Activated T-helper 1 cell treated with anti-CD3 and anti-CD28 coated beads, Interleukin-2, amount 50 U/mL, for 16 hours (primary cell): ENCODE measurements at places on chromosomes 5 and 9.

GRCh38 chr5:12277504-12278192 is 373.4 kb upstream of the CTNND2 start:
- no peak for DNase-seq

DNA sequence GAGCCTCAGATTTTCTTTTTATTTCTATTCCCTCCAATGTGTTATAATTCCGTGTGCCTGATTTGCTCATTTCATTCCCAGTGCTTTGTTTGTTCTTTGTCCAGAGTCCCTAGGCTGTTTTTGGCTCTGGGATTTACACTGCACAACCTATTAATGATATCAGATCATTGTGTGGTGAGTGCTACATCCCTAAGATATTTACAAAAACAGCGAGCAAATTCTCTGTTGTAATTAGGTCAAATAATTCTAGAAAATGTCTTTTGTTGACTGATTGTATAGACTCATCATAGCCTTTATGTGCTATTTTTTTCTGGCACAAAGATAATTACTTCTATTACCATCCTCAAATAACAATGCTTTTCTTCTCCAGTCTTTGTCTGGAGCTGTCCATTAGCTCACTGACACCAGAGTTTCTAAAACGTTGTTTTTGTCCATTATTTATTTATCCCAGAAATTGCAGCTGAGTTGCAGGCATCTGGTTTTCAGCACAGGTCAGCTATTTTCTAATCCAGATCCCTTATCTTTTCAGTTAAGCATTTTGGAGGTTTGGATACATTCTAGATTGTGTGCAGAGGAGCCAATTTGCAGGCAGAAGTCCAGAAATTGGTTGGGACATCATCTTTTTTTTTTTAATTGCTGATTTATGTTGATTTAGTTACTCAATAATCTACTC is 379.9 kb upstream of the DMAC1 start:
- no peak for DNase-seq

DNA sequence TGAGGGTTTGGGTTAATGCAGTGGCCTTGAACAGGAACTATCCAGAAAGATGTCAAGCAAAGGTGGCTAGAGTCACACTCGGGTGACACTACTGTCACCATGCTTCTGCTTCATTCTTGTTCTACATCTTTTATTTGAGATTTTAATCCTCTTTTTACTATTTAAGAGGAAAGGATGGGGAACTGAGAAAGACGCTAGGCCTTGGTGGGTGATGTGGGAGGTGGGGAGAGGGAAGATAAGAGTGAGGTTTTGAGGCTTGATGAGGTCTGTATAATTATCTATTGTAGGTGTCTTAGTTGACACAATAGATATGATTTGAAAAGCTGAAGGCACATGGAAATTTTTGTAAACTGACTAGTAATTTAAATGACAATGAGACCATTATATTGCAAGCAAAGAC is 3.5 kb upstream of the BASP1 start:
- no peak for DNase-seq

DNA sequence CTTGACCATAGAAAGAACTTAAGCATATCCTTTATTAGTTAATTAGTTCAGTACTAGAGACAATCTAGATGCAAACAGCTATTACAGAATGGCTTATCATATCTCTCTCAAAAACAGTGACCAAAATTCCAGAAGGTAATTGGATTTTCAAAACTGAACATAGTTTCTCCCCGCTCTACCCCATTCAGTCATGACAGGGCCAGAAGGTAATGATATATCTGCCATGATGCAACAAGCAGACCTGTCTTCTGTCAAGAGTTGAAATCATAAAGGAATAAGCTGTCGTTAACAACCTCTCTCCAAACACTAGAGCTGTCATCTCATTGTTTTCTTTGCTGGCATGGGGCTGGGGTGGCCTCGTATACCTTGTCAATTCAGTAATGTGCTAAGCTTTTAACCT is 200.5 kb upstream of the POU5F2 start:
- no peak for DNase-seq

- no peak for DNase-seq
Measured at GRCh38 chr9:94826644-94827410, 100.3 kb downstream of the AOPEP start.

GRCh38 chr5:168291964-168292785 is 730 bp downstream of the WWC1 start:
- DNase-seq, result peak; percentile 5

- DNase-seq, result no peak
Measured at GRCh38 chr5:161498531-161498930, 48.0 kb downstream of the GABRB2 start.

GRCh38 chr5:24804221-24804681 is 159.5 kb upstream of the CDH10 start:
- no peak for DNase-seq

DNA sequence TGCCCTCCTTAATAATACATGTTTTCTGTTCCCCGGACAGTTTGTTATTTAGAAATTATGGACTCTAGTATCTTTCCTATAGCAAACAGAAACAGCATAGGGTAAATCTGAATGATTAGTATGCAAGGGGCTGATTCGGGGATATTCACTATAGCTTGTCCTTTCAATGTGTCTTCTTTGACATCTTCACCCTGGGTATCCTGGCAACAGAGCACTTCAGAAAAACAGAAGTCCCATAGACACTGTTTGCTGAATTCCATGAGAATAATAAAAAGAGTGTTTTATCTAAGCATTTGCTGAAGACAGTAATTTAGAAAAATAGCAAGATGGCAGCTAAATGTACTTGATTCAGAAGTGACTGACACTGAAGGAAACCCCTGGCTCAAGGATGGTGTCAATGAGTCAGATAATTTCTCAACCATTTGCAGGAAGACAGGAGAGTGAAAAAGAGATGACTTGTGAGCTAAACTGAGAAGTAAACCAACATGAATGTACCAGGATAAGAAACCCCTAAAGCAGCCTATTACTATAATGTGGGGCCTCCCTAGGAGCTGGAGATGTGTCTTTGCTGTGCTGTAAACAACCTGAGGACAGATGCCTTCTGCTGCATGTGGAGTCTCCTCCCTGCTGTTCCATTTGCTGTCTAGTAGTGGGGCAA is 246.2 kb downstream of the MAN2A1 start:
- DNase-seq, result no peak

DNA sequence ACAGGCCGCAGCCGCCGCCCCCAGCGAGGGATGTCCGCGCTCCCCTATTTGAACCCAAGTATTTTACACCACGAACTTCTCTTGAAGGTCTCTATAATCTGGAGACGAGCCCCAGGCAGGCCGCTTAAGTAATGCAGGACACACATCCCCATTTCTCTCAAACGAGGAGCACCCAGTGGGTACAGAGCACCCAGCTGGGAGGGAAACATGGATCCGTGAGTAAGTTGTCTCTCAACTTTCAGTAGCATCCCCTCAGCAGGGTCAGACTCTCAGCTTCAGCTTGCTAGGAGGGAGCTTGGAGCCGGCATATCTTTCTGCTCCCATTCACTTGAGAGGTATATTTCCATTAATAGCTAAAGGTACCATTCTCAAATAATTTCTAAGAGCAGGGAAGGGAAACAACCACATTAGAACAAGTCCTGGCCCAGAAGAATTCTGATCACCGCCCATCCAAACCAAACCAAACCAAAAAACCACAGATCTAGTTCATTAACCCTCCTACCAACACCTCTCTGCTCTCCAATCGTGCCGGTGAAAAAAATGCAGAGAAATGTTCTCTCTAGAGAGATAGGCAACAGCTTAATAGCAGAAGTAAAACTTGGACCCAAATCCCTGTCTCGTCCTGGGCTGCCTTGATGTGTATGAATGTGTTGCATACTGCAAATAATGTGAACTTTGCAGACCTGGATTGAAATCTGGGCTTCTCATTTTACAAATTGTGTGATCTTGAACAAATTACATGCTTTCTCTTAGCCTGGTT is 910 bp downstream of the TDRD7 start:
- DNase-seq, result no peak

DNA sequence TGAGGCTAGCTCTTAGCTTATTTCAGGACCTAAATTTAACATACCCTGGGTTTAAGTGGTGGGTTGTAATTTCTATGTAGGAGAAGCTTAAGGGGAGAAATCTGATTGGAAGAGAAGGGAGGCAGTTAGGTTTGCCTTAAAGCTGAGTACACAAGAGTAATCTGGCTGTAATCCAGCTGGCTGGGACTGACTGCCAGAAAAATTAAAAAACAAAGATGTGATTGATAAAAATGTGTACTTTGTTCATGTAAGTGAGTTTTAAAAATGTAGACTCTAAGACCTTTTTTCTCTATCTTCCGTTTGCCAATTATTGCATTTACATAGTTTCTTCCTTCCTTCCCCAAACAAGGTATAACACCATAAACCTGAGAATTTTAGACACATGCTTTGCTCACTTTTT is 17.5 kb upstream of the MSMP start:
- no peak for DNase-seq

DNA sequence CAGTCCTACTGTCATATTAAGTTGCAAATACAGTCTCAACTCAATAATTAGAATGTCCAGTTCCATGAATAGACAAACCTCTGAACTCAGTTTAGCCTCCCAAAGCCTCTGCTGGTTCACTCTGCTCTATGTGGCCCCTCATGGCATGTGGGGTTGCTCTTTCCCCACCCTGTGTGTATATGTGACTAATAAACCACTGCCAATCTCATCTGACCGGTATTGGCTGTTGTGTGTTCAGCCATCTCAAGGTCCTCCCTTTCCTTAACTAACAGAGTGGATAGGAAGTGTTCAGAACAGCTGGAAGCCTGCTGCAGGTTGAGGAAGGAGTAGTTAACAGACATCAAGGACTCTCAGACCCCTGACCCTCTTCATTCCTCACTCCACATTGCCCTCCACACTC is 55.3 kb downstream of the IL33 start:
- DNase-seq, result no peak

DNA sequence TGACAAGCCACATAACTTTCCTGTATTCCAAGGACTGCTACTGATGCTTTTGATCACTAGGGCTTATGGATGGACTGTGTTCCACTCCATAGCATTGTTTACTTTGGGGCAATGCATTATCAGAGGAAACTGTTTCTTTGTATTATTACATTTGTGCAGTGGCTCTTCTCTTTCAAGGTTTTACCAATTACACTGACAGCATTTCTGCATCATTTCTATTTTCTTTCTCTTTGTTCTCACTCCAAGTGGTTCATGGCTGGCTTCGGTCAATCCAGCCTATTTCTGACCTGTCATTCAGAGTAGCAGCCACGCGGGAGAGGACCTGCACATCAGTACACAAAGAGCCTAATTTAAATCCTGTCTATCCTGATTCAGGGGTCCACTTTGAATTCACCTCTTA is 711.0 kb downstream of the TLE4 start:
- DNase-seq, result no peak

- no peak for DNase-seq
Measured at GRCh38 chr5:12204761-12205160, 300.5 kb upstream of the CTNND2 start.

DNA sequence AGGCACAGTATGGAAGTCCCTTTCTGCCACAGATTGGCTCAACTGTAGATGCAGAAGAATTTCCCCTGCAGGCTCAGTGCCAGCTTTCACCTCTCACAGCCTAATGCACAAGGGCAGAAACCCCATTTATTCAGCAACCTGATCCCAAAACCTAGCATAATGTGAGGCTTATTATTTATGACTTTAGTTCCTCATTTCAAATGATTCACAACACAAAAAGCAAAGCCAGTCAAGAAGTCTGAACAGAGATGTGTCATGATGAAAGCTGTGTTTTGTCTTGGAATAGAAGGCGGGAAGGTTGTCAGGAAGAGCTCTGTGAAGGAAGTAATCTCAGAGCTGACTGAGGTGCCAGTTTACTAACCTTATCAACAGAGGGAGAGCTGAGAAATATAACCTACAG is 369.7 kb downstream of the LRRC70 start:
- no peak for DNase-seq

GRCh38 chr9:93007529-93008058 is 50.9 kb upstream of the SUSD3 start:
- no peak for DNase-seq

DNA sequence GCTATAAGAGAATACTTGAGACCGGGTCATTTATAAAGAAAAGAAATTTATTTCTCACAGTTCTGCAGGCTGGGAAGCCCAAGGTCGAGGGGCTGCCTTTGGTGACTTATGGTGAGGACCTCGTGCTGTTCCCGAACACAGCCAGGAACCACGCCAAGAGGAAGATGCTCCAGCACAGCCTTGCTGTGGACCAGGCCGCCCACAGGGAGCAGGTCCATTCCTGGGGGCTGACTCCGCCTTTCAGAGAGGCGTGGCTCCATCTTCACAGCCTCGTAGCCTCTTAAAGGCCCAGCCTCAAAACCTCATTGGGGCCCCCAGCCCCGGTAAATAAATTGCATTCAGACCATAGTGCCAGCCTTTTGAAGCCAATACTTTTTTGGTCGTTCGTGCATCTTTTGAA is 93.5 kb upstream of the CACNA1B start:
- DNase-seq, result no peak

GRCh38 chr5:124634228-124634739 is 112.2 kb downstream of the ZNF608 start:
- no peak for DNase-seq

DNA sequence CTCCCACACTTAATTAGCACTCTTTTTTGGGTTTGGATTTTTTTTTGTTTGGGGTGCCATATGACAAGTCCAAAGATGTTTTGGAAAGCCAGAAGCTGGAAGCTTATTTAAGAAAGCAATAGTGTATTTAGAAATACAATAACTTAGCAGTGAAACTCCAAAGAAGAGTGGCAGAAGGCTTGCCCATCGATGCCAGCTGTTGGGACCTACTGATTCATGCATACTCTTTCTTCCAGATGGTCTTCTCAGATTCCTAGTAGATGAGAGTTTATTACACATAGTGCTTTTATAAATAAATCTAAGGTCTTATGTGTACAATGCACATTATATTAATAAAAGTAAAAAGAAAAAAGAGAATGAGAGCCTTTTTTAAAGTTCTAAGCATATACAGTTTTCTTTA is 374.6 kb downstream of the OSTF1 start:
- no peak for DNase-seq

- no peak for DNase-seq
Measured at GRCh38 chr5:151085517-151086041, 4.7 kb upstream of the TNIP1 start.

DNA sequence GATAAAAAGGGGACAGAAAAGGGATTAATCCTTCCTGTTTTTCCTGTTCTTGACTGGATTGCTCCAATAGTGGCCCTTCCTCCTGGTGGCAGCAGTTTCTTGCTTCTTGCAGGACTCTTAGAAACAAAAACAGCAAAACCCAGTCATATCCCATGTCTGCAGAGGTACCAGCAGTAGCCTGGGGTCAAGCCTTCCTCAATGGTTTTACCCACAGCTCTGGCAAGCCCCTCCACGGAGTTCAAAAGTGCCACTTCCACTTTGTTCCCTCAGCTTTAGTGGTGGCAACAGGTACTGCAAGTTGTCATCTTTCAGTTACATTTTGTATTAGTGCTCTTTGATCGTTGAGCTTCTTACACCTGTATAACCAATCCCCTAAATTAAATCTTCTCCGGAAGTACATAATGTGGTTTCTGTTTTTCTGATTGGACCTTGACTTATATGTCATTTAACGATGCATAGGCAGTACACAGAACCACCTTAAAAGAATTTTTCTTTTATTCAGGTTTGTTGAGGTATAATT is 8.7 kb upstream of the RANBP6 start:
- DNase-seq, result no peak

- DNase-seq, result no peak
Measured at GRCh38 chr5:54882101-54882500, 103.3 kb downstream of the ESM1 start.

GRCh38 chr5:114948986-114949621 is 220.6 kb downstream of the TRIM36 start:
- no peak for DNase-seq
